Activated CD4-positive, alpha-beta T cell treated with anti-CD3 and anti-CD28 coated beads for 4 hours (primary cell): ENCODE measurements at places on chromosomes 6 and 20.
A peak's percentile ranks its signal among the peaks of the same experiment; 100 is the strongest.

- no peak for DNase-seq
Observed at GRCh38 chr6:26473429-26473757, 15.6 kb downstream of the BTN2A1 start.

GRCh38 chr6:149488815-149489214, 4.0 kb upstream of the ZC3H12D start:
- DNase-seq: no peak

- peak; percentile 14 for DNase-seq
Observed at GRCh38 chr6:797479-798077, 104.6 kb upstream of the EXOC2 start.

GRCh38 chr6:1385129-1386037, 4.0 kb upstream of the FOXF2 start:
- no peak for DNase-seq

DNA sequence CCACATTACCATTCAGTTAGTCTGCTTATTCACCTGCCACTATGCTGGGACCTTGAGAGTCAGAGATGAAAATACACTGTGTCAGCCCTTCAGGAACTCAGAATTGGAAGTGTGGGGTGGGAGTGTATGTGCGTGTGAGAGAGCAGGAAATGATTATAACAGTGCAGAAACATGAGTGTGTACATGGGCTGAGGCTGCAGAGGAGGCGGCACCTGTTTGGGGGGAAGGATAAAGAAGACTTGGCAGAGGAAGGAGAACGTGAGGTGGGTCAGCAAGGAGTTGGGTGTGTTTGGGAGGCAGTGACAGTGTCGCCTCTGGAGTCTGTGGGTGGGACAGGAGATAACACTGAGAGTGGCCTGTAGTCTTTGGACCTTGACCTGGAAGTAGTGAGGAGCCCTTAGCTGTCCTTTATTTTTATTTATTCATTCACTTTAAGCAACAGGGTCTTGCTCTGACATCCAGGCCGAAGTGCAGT, 3.1 kb downstream of the CHMP4B start:
- DNase-seq: no peak

DNA sequence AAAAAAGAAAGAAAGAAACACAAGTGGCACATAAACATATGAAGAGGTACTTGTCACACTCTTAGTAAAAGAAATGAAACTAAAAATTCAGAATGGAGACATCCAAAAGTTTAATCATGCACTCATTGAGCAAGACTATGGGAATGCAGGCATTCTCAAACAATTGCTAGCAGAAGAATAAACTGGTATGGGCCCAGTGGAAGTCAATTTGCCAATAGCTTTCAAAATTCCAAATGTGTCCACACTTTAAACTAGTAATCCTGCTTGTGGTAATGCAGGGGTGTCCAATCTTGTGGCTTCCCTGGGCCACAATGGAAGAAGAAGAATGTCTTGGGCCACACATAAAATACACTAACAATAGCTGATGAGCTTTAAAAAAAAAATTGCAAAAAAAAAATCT, 97.4 kb downstream of the EPB41L2 start:
- DNase-seq: no peak

GRCh38 chr6:83006270-83006905, 59.3 kb downstream of the UBE3D start:
- DNase-seq: no peak

DNA sequence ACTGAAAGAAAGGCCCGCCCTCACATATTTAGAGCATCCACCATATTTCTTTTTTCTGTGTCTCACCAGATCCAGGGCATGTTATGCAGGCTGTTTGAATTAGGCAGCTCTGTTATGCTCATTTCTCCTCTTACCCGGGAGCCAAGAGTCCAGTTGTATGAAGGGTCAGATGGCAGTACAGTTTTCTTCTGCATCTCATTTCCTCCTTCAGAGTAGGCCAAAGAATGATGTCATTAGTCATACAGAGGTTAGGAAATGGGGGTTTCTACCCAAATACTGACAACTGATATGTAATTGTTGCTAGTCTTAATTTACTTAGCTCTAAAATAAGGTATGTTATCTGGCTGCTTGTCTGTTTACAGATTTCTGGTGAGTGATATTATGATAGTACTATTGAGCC, 130.8 kb downstream of the SOBP start:
- no peak for DNase-seq

GRCh38 chr6:80689716-80690395, 583.4 kb downstream of the BCKDHB start:
- no peak for DNase-seq

- no peak for DNase-seq
Observed at GRCh38 chr6:22333802-22334201, 37.0 kb upstream of the PRL start.

DNA sequence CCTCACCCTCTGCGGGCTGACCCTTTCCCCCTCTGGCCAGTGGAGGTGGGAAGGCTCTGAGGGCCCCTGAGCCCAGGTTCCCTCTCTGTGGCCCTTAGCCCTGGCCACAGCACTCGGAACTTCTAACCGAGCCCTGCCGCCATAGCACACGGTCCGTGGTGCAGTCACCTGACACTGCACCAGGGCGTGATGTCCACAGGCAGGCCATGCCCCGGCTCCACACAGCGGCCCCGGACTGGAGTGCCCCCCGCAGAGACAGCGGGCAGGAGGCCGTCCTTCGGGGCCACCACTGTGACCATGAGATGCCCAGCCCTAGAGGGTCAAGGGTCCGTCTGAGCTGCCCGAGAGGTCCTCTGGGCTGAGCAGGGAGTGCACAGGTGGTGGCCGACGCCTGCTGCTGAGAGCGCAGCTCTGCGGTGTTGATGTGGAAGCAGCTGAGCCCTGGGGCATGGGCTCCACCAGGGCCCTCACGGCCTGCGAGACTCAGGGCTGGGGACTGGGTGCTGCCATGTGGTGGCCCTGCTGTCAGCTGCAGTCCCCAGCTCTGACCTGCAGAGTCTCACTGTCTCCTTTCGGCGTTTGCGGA, 11.2 kb upstream of the BHLHE23 start:
- DNase-seq: no peak

GRCh38 chr6:128400875-128401274, 119.5 kb downstream of the PTPRK start:
- DNase-seq: no peak

DNA sequence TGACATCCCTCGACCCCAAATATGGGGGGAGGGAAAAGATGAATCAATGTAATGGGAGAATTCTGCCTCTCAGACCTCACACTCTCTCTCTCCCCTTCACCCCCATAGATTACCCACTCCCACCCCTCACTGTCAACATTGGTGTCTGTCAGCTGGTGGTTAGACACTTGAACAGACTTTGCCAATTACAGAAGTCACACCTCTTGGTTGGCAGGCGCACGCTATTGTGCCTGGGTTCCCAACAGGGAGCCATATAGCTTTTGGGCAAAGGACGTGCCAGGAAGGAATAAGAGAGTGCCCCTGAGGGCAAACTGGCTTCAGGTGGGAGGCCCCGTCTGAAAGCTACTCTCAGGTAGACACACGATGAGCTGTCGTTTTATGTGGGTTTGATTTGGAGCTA, 54.1 kb upstream of the FYN start:
- no peak for DNase-seq

GRCh38 chr20:6038256-6038655, 15.6 kb downstream of the LRRN4 start:
- no peak for DNase-seq
